ENCODE measurements at places on chromosomes 5 and 9.

DNA sequence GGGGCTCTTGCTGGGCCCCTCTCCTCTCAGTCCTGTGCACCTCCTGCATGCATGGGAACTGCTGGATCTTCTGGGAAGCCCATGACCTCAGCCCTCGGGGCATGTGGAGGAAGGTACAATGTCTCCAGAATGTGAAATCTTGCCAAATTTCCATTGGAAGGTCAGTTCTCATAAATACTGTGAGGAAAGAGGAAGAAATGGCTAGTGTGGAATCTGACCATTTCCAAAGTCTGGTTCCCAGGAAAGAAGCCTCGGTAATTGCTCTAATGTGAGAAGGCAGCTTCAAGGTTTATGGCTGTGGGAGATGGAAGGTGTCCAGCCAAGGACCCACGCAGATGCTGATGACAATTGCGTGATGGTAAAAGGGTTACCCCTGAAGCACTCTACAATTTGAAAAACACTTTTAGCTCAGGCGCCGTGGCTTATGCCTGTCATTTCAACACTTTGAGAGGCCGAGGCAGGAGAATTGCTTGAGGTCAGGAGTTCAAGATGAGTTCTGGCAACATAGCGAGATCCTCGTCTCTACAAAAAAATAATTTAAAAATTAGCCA, 8.1 kb upstream of the IL17B start:
- no peak for DNase-seq

DNA sequence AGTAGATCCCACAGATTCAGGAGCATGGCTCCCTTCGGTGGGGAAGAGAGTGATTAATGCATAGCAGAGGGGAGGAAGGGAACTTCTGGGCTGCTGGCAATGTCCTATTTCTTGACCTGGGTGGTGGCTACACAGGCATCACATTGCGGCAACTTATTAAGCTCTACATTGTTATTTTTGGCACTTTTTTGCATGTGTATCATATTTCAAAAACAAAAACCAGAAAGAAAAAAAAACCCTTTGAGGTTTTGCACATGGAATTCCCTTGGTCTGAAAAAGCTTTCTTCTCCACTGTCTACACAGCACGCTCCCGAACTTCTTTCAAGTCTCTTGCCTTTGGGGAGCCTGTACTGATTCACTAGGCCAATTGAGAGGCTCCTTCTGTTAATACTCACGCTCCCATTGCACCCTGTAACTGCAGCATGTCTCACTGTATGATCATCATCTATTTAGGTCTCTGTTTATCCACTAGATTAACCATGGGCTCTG, 25.1 kb downstream of the CEMIP2 start:
- no peak for DNase-seq

DNA sequence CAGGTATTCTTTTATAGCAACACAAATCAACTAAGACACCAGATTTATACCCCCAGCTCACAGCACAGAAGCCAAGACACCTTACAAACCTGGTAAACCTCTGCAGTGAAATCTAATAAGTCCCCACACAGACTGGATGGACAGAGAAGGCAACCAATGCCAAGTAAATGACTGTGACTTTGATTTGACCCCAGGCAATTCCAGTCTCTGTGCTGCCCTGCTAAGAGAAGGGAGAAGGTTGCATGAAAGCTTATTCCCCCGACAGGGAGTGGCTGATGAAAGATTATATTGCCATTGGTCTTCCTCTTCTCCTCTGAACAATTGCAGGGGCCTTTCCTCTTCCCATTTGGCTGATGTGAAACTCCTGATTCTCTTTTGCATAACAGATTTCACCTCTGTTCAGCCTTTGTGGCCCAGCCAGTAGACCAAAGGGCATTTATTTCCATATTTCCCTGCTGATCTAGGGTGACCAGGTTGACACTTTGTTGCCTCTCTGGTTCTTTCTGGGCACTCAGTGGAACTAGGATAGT, 107.6 kb downstream of the ADRB2 start:
- DNase-seq = no peak

GRCh38 chr5:28414619-28415018, 1376.2 kb upstream of the CDH9 start:
- DNase-seq = no peak

DNA sequence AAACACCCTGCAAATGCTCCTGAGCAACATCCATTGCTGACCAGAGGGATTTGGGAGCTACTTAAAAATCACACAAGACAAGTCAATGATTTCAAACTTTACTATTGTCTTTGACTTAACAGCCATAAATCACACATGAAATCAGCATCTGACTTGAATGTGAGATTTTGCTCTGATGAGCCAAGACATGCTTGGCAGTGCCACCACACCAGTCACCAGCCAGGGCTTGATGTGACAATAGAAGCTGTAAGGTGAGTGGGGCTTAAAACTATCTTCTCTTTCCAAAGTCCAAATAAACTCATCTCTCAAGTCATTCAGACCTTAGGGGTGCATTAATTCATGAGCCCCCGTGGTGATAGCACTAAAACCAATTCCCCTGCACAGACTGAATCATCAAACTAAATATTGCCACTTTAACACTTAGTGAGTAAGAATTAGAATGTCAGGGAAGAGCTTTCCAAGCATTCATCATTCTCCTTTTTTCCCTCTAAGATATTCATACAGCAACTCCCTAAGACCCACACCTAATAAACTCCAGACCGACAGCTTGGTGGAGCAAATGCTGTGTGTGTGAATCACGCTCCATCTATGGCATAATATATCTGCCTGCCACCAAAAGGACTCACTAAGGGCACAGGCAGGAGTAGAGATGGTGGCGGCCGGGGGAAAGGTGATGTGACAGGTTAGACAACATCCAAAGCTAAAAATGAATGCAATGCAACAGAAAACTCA, 119.4 kb downstream of the SPOCK1 start:
- no peak for DNase-seq

Measured in NCI-H146 (cell line).